ENCODE measurements at places on chromosomes 2 and 18.

DNA sequence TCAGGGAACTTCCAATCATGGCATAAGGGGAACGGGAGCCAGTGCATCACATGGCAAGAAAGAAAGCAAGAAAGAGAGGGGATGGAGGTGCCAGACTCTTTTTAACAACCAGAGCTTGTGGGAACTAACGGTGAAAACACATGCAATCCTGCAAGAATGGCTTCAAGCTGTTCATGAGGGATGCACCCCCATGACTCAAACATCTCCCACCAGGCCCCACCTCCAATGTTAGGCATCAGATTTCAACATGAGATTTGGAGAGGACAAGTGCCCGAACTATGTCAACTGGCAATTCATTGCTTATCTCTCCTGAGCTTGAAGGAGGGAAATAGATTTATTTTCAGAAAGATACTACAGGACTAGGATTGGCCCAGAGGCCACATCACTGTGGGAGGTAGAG, 270.0 kb downstream of the SLC4A3 start:
- DNase-seq: no peak

DNA sequence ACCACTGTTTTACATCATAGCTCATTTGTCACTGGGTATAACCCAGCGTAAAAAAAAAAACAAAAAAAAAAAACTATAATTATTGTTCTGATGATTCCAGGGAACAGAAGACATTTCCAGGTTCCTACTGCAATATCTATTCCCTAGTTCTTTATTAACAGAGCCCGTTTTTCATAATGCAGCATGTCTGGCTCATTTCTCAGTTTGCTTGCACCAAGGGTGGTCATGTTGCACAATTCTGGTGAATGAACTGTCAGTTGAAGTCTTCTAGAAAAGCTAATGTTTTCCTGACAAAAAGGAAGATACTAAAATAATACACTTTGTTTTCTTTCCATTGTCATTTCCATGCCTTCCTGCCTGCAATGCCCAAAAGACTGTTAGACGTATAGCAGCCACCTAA, 180.1 kb downstream of the RDH14 start:
- DNase-seq: no peak

DNA sequence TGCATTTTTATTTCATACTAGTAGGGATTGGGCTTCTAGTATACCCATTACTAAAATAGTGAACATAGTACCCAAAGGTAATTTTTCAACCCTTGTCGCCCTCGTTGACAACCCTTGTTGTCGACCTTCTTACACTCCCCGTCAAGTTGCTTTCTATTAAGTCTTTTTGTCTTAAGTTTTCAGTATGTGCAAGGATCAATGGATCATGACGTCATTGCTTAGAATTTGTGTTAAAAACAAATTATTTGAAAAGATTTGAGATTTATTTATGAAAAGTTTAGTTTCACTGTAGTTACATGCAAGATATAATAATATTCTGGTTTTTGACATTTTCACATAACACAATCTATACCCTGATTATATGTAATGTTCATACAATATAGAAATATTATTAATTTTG, 110.4 kb downstream of the CBLN2 start:
- DNase-seq: no peak

- no peak for DNase-seq
These were observed 8.7 kb upstream of the CCL20 start for GRCh38 chr2:227804975-227805374.

DNA sequence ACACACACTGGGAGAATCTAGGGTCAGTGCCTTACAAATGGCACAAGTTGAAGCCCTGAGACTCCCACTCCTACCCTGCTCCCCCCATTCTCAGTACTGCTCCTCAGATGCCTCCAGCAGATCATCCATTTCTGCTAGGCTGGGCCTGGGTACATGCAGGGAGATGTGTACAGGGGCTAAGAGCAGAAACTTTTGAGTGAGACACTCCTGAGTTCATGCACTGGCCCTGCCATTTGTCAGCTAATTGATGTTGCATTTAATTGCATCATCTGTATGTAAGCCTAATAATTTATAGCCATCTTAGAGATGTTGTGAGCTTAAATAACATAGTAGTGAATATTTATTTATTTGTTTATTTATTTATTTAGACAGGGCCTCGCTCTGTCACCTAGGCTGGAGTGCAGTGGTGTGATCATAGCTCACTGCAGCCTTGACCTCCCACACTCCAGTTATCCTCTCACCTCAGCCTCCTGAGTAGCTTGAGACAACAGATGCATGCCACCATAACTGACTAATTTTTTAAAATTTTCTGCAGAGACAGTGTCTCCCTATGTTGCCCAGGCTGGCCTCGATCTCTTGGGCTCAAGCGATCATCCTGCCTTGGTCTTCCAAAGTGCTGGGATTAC, 4.8 kb upstream of the CASP8 start:
- DNase-seq: no peak

DNA sequence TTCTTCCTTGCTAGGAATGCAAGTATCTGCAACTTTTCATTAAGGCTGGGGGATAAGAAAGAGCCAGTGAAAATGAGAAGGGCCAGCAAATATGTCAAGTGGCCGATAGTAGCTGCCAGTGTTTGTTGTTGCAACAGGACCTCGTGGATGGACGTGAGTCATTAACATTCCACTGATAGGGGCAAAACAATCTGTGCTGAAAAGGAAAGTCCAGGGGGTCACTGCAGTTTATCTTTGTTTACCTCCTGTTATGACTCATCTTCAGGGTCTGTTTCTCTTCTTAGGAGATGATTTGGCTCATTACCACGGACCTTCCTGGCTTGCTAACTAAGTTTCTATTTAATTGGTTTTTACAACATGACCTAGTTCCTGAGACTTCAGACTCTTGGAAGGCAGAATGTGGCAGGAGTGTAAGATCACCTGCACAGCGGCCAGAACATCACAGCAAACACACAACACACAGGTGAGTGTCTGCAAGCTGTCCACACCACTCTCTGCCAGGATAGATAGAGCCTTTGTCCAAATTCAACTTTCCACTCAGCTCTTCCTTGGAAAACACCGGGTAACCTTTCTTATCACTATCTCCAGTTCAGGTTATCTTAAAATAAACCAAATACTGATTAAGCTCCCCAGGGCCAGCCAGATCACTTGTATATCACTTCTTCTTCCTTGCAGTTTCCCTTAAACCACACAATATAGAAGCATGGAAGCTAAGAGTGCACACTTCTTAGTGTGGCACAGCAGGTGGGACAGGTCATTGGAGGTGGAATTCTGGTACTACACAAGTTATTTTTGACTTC, 157.5 kb upstream of the LMAN1 start:
- DNase-seq: no peak

DNA sequence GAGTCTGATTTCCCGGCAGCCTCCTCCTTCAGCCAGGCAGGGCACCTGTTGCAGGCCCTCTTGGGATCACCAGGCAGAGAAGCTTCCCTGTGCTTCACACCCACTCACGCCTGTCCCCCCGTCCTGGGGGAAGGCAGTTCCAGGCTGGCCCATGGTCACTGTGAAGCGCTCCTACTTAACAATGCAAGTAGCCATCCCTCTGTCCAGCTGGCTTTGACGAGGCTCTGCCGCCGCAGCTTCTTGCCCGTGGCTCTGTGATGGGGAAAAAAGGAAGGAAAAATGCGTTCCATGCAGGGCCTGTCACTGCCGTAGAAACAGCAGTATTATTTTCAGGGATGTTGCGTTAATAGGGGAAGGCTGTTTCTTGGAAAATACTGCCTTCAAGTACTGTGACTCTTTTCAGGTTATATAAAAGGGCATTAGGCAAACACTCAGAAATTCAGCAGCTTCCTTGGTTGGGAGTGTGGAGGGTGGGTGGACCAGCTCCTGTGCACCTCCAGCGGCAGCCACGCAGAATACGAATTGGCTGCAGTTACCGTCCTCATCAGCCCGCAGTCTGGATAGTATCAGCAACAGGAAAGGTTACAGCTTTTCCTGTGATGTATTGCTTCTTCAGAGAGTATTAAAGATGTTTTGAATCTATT, 232.3 kb downstream of the KLHL29 start:
- DNase-seq: no peak

- DNase-seq: no peak
These were observed 153.6 kb upstream of the EPAS1 start for GRCh38 chr2:46143429-46144132.

GRCh38 chr18:63788447-63789096, 13.4 kb downstream of the SERPINB7 start:
- no peak for DNase-seq

DNA sequence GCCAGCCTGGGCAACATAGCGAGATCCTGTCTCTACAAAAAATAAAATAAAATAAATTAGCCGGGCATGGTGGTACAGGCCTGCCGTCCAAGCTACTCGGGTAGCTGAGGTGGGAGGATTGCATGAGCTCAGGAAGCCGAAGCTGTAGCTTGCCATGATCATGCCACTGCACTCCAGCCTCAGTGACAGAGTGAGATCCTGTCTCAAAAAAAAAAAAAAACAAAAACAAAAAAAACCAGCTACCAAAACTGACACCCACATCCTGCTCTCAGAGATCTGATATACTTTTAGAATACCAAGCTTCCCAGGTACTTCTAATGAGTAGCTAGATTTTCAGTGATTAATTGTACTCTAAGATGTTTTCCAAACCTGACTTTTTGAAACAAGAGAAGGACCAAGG, 74.0 kb downstream of the TTC27 start:
- no peak for DNase-seq

GRCh38 chr2:233107831-233108300, 47.7 kb downstream of the INPP5D start:
- no peak for DNase-seq

- DNase-seq: no peak
These were observed 68.6 kb downstream of the EXOC6B start for GRCh38 chr2:72757177-72757775.

DNA sequence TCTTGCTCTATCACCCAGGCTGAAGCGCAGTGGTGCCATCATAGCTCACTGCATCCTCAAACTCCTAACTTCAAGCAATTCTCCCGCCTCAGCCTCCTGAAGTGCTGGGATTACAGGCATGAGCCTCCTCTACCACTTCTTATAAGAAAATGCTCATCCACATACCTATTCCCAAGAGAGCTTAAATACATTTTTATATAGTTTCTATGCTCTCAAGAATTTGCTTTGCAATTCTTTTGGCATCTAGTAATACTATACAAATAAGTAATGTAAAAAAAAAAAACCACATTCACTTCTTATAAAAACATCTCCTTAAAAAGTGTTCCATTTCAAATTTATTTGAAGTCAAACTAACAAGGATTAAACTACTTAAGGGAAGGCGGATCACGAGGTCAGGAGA, 197.3 kb downstream of the DNAH7 start:
- no peak for DNase-seq

DNA sequence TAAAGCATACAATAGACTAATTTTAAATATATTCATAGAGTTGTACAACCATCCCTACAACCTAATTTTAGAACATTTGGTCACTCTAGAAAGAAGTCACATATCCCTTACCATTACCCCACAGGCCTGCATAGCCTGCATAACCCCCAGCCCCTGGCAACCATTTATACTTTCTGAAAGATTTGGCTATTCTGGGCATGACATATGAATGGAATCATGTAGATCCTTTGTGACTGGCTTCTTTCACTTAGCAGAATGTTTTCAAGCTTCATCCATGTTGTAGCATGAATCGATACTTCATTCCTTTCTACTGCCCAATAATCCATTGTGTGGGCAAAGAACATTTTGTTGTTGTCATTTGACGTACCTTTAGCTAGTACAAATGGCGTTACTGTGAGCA, 151.5 kb downstream of the WDSUB1 start:
- no peak for DNase-seq

DNA sequence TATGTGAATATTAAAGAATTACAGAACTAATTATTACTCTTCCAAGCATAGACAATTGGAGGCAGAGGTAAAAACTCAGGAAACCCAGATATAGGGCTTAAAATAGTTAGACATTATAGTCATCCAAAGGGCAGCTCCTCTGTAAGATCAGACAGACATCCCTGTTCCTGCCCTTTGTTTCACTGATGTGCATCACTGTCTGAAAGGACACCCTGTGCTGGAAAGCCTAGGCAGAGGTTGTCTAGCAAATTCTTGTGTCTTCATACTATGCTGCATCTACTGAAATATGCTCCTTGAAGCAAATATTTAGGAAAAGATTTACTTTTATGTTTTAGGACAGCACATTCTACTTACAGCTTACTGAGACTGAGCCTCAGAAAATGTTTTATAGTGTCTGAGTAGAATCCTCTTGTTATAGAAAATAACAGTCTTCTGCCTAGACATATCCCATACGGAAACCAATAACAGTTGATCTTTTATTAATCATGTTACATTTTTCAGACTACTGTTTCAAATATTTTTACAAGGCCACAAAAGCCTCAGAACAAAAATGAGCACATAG, 977.3 kb upstream of the CDH2 start:
- DNase-seq: no peak

- DNase-seq: no peak
These were observed 179.1 kb downstream of the HAUS1 start for GRCh38 chr18:46283268-46283667.

All from NCI-H187 treated with DMSO at 0.1 percent for 48 hours (cell line).